ENCODE measurements at places on chromosomes 13 and 19. TPM values are rescaled to one million over a fixed set of nuclear protein-coding genes. Genes with fewer than 3 reads are reported as not detected.

Gene TMIGD2
- 0.39 TPM for polyA plus RNA-seq

DNA sequence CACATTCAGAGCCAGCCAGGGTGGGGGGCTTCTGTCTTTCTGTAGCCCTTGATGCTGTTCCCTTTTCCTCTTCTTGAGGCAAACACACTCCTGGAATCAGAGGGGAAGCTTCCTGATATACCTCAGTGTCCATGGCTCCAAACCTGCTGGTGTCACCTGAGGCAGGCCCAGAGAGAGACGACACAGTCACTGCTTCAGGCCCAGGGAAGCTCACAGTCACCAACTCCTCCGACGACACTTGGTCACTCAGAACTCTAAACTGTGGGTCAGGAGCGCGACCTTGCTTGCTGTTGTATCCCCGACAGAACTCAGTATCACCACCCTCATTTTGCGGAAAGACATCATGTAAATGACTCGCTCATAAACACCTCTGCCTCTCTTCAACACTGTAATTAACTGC, 1.1 kb downstream of the ATP13A1 start:
- no peak for DNase-seq

DNA sequence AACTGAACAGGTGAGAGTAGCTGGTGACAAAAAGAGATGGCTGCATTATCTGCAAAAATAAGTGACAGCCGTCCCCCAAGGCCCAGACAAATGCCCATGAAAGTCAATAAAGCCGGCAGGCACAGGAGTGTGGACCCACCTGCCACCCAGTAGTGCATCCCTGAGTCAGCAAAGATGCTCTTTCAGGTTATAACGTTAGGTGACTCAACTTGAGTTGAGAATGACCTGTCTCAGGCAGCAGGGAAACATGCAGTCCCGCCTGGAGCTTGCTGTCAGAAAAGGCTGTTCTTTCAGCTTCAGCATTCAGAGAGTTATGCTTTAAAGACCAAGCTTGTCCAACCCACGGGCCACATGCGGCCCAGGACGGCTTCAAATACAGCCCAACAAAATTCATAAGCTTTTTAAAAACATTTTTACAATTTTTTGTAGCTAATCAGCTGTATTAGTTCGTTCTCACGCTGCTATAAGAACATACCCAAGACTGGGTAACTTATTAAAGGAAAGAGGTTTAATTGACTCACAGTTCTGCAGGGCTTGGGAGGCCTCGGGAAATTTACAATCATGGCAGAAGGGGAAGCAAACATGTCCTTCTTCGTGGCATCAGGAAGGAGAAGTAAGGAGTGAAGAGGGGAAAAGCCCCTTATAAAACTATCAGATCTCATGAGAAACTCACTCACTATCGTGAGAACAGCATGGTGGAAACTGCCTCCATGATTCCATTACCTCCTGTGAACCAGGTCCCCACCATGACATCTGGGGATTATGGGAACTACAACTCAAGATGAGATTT, 110.4 kb downstream of the RAB20 start:
- no peak for DNase-seq

Gene NLRP12
- 0.16 TPM for polyA plus RNA-seq

- peak; percentile 42 for DNase-seq
Observed at GRCh38 chr13:94641409-94641941, 39.8 kb downstream of the GPR180 start.

Gene ECSIT
- polyA plus RNA-seq = 48.1 TPM

DNA sequence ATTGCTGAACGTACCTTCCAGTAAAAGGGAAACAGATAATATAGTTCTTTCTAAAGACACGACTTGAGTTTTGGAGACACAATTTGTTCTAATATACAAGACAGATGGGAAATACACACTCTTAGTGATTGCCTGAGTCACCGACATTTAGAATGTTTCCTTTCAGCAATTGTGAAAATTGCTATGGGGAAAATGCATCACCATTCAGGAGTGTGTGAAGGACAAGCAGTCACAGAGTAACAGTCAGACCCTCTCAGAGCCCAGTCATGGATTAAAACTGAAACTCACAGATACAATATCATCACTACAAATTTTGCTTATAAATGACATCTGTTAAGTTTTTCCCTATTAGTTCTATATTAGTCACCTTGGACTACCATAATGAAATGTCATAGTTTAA, 286.1 kb downstream of the SPRY2 start:
- no peak for DNase-seq
